ENCODE measurements at places on chromosomes 7 and 10. TPM values are rescaled to one million over a fixed set of nuclear protein-coding genes. Genes with fewer than 3 reads are reported as not detected.

Gene CCDC172
- total RNA-seq = not detected

Gene ALOX5
- total RNA-seq = 0.58 TPM

Gene TAS2R4
- 1.5 TPM for total RNA-seq

Gene LLCFC1
- not detected for total RNA-seq

Gene TFPI2
- total RNA-seq = 3.9 TPM

Gene PDE6C
- total RNA-seq = not detected

Gene OR2A7
- total RNA-seq = 0.44 TPM

Gene MMP21
- 0.18 TPM for total RNA-seq

Gene PNLIPRP3
- 0.04 TPM for total RNA-seq

Gene RAPGEF5
- 21.8 TPM for total RNA-seq

Gene SPDYE2
- 0.04 TPM for total RNA-seq

Gene NKX6-2
- total RNA-seq = not detected

Data from muscle of leg (tissue), 16 donors.